ENCODE measurements at places on chromosomes 2 and 18.
A peak's percentile ranks its signal among the peaks of the same experiment; 100 is the strongest.

GRCh38 chr2:201532686-201533304 is 81.3 kb downstream of the STRADB start:
- DNase-seq: no peak

- no peak for DNase-seq
Measured at GRCh38 chr18:66603941-66604627, at the start of gene CDH19. CDH19 (minus strand) TSS chr18:66604090; CDS start chr18:66572204, 31,886 bp downstream.

DNA sequence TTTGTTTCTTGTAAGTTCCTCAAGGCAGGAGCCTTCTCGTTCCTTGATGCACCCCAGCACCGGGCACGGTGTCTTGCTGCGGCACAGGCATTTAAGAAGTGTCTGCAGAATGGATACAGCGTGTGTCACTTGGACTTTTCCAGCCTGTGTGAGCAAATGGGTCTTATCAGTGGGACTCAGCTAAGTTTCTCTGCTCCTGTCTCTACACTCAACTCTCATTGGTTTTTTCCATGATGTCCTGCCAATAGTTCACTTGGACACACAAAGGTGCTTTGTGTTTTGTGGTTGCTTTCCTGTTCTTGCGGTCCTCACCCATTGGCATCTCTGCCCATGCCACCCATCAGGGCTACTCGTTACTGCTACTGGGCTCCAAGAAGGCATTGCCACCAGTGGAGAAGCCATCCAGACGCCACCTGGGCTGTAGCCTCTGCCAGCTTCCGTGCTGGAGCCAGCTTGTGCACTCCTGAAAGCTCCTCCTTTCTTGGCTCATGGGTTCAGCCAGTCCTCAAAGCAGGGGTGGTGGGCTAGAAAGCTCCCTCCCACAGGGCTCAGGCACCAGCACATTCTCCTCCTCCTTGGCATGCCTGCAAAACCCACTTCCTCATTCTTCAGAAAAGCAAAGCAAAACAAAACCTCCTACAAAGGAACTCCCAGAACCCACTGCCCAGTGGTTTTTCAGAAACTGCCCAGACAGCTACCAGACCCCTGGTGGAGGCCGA is 41.4 kb downstream of the IL1R2 start:
- peak; percentile 6 for DNase-seq

- no peak for DNase-seq
Measured at GRCh38 chr2:210557721-210558120, 1.3 kb downstream of the CPS1 start.

DNA sequence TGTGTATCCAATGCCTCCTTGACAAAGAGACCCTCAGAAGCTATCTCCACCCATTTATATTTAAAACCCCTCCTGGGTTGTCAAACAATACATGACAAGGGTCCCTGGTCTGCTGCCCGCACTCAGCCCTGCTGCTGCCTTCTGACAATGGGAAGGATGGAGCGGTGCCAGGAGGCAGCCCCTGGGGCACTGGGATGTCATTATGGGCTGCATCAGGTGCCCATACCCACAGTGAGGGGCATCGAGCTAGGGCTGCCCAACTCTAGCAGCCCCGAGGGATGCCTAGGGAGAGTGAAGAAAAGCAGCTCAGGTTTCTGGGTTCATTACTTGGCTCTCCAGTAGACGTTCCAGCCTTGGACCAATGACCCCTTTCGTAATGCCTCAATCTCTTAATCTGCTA is 301.7 kb downstream of the ALK start:
- DNase-seq: no peak

DNA sequence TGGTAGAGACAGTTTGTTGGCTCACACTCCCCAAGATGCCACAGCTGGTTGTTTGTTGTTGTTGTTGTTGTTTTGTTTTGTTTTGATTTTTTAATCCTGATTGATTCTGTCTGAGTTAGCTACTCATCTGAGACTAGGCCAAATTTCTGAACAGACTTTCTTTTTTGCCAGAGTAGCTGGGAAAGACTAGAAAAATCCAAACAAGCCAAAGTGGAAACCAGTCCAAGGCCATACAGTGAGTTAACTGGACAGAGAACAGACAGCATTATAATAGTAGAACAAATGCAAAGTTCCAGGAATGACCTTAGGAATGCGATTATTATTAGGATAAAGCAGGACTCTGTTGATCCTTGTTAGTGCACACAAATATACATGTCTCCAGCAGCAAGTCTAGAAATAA is 43.8 kb upstream of the CYP26B1 start:
- no peak for DNase-seq

DNA sequence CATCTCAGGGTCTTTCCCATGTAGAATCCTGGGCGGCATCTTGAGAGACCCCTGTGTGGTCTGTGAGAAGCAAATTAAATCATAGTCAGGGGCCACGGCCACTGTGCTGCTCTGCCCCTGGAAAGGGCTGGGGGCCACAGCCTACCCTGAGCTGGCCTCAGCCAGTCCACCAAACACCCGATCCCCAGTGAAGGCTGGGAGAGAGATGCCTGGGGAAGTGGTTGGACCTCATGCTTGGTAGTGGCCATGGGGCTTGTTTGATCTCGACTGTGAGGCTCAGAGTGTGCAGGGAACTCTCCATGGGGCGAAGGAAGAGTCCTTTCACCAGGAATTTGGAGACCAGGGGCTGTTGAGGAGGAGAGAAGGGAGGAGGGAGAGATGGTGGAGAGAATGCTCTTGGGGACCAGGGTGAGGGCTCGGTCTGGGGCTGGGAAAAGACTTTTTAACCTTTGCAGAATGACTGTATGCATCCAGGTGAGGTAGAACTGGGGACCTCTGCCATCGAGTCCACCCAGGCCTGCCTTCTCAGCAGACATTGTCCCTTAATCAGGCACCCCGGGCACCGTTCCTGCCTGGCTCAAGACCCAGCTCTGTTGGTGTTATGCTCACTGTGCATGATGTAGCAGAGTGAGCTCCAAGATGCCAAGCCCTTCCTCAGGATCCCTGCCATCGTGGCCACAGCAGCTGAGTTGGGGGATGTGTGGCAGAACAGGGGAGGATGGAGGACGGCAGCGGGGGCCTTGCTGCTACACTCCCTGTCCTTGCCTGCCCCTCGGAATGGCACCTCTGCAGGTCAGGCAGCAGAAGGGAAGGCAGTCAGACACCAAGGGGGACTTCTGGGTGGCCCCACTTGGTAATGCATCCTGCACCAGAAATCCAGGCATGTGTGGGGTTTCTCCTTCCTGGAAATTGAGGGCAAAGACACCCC is 249.9 kb downstream of the DYSF start:
- DNase-seq: no peak

DNA sequence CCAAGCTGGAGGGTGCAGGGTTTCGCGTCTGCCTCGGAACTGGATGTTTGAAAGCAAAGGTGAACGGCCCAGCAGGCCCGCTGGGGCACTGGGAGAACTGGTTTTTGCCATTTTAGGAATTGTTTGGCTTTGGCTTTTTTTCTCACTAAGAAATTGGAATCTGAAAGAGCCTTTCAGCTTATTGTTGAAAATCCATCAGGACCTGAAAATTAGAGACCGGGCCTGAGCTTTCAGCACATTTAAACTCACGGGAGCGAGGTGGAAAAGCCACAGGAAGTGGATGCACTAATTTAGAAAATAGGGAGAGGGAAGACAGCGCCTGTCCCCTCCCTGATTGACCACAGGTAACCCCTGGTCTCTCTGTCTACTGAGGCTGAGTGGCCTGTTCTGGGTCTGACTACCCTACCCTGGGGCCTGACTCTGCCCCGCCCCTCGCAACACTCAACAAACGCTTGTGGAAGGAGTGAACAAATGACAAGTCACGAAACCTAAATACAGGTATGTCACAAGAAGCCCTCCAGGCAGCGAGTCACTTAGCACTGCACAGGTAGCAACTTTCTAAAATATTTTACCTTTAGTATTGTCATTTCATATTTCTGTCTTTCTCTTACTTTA is 100.3 kb upstream of the MBOAT2 start:
- DNase-seq: no peak

- peak; percentile 30 for DNase-seq
Measured at GRCh38 chr2:234496055-234496834, 636 bp downstream of the ARL4C start.

DNA sequence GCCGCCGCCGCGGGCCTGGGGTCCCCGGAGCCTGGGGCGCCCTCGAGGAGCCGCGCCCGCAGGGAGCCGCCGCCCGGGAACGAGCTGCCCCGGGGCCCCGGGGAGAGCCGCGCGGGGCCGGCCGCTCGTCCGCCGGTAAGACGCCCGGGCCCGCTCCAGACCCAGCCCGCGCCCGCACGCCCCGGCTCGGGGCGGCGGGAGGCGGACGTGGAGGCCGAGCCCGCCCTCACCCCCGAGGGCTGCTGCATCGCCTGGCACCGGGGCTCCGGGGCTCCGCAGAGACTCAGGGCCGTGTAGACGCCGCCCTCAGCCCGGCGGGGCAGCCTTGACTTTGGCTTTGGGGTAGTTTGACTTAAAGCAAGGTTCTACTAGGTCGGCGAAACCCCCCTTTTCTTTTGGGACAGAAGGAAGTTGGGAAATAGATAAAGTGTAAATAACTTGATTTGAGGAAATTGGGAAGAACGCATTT is 335 bp downstream of the ERFE start:
- no peak for DNase-seq

- no peak for DNase-seq
Measured at GRCh38 chr2:223121283-223121682, 69.3 kb downstream of the KCNE4 start.

DNA sequence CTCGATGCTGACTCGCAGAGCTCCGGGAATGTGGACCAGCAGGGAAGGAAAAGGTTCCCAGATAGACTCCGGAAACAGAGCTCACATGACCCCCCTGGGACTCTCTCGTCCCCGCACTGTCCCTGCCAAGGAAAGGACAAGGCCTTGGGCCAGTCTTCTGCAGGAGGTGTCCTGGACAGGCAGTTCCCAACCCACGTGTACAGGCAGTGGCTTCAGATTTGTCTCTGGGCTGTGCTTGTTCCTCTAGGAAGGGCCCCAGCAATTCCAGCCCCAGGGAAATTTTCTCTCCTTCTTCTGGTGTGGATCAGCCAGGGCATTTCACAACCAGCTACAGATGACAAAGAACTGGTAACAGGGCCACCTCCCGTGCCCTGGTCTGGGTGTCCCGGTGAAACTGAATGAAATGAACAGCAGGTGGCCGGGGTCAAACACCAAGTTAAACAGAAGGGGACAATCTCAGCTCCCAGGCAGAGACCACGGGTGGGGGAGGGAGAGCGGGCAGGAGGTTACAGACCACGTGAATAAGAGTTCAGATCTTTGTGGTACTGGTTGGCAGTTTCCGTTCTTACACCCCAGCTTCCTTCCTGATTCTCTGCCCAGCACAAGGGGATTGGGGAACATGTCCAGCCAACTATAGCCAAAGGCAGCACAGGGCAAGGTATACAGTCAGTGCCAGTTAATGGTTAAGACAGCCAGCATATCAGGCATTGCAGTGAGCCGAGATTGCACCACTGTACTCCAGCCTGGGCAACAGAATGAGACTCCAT is 52.2 kb upstream of the CAB39 start:
- peak; percentile 37 for DNase-seq

DNA sequence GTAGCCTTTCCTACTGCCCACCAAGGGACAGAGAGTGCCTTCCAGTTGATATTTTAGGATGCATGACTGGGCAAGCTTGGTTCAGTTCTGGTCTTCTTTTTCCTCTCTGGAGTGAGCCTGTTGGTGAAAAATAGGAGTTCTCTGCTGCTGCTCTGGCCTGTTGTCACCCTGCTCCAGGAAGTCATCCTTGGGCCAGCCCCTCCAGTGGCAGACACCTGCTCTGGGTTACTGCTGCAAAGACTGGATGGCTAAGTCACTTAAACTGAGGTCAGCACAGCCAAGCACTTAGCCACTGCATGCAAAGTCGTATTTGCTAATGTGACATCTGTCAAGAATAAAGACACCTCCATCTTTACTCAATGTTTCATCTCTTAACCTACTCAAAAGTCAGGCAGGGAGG is 219.6 kb upstream of the ID2 start:
- no peak for DNase-seq

GRCh38 chr2:5330961-5331360 is 361.2 kb upstream of the SOX11 start:
- DNase-seq: no peak

- DNase-seq: no peak
Measured at GRCh38 chr2:198861080-198861479, 596.7 kb downstream of the SATB2 start.

DNA sequence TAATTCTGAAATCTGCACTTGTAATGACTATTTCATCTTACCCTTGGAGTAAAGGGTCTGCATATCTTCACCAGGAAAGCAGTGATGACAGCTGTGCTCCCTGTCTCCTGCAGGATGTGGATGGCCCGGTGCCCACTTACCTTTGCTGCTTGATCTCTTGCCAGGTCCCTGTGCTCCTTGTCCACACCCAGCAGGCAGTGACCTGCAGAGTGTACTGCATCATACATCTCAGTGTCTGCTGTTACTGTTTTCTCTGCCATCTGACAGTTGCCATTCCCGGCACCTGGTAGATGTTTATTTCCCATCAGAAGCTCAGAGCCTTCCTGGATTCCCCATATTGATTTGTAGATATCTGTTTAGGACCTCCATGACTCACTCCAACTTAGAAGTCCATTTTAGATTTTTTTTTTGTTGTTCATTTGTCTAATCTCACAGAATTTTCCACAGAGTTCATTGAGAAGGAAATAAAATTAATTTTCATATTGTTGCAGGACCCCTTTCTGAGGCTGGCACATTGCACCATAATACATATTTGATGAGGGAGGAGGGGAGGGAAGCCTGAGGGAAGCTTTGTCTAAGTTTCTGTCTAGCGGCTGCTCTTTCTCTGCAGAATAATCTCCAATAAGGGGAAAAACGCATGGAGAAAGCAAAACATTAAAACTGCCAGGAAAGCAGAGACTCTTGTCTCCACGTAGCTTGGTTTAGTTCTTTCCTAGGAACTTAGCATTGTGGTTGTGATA is 697.5 kb upstream of the RAB6C start:
- DNase-seq: no peak

DNA sequence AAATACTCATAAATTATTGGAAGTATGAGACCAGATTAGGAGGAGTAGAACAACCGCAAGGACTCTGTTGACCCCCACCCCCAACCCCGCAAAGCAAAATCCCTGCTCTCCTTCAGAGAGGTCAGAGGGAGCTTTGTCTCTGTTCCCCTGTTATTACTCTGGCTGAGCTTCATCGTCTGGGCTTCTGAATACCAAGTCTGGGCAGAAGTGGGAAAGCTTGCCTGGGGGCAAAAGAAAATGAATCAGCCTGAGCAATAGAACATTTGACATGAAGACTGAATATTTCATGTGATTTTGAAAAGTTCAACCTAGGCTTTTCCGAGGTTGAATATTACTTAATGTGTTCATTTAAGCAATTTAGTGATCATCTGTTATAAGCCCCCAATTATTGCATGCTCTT is 114.6 kb upstream of the ARHGAP28 start:
- no peak for DNase-seq

DNA sequence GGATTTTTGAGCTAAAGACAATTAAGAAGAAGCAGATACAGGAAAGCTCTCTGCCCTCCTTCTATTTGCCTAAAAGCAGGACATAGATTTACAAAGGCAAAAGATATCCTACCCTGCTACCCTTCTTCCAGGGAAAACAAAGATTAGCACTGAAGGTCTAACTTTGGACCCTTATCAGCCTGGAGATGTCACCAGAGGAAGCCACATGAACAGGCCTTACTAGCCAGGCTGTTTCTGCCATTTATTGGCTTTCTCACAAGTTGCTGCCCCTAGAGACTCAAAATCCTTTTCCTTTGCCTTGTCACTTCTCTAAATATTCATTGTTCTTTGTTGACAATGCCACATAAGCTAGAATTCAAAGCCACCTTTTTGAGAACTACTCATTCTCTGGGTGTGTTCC is 147.3 kb downstream of the B3GNT2 start:
- no peak for DNase-seq
